Right lung (tissue), 10 donors: ENCODE measurements at places on chromosomes 7 and 10. TPM values are rescaled to one million over a fixed set of nuclear protein-coding genes. Genes with fewer than 3 reads are reported as not detected.

DNA sequence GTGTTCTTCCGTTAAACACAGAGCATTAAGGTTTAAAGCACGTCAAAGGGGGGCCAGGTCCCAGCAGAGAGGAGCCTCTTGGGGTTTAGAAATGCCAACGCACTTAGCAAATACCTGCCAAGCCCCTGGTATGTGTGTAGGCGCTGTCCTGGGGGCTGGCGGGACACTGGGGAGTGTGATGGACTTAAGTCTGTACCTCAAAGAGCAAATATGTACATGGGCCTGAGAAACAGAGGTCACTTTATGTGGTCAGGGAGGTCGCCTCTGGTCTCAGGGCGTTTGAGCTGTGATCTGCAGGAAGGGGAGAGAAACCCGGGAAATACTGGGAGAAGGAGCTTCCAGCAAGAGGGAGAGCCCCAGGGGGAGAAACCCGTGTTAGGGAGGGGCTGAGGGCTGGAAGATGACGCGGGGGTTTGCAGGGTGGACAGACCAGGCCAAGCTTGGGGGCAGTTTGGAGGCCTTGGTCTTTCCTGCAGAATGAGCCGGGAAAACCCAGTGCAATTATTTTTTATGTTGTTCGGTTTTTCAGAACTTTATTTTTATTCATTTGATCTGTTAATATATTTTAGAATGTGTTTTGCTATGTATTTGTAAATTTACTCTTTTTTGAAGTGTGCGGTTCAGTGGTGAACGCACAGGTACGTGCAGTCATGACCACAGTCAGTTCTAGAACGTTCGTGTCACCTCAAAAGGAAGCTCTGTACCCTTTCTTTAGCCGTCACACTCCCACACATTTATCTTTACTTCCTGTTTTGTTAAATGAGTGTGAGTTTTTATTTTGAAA lies 441.4 kb upstream of the FOXK1 start:
- no peak for DNase-seq

The ADAP1 gene
- polyA plus RNA-seq, result 4.5 TPM

GRCh38 chr10:64369885-64370773 lies 848.9 kb downstream of the REEP3 start:
- no peak for DNase-seq

DNA sequence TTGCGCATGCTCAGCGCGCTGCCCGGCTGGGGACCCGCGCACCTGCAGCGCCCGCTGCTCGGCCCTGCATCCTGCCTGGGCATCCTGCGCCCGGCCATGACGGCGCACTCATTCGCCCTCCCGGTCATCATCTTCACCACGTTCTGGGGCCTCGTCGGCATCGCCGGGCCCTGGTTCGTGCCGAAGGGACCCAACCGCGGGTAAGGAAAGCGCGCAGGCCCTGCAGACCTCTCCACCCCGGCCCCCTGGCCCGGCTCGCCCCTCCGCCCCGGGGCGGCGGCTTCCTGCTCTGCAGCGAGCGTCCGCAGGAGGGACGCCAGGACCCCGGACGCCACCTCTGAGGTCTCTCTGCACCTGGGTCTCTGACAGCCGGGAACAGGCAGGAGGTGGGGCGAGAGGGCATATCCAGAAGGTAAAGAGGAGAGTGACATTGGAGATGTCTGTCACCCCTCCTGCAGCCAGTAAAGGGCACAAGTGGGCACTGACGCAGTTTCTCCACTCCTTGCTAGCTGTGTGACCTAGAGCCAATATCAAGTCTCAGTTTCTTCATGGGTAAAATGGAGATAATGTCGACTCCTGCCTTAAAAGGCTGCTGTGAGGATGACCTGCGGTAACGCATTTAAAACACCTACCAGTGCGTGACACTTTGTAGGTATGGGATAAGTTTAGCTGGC lies 338 bp downstream of the ATP6V0E2 start:
- DNase-seq, result no peak

The GSTO2 gene
- 21.9 TPM for polyA plus RNA-seq

DNA sequence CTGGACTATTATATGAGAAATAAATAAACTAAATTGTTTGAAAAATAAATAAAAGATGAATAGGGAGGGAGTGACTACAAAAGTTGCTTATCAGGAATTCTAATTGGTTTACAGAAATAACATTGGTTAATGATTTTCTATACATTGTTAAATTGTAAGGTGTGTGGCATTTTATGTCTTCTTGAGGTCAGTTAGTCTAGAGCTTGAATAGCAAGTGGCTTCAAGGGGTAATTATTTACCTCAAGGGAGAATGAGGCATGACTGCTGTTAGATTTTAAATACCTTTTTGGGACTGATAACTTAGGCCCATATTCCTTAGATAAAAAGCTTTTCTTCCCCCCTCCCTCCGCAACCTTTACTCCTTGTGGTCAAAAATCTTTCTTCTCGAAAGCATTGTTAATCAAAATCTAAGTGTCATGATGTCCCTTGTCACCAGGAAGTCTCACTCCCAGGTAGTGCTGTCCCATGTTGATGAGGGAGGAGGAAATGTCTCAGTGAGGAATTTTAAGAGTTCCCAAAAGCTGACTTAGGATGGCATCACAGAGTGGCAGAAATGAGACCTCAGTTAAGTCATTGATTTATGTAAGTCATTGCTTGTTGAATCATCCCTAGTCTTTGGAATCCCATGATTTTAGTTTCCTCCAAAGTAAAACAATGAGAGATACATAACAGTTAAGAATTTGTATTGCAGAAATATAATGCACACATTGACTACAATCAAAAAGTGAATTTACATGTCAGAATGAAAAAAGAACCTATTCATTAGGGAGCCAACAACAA lies 71.5 kb downstream of the MAPK8 start:
- no peak for DNase-seq

GRCh38 chr10:46227936-46228562 lies 58.7 kb upstream of the ANTXRL start:
- no peak for DNase-seq

The CPED1 gene
- polyA plus RNA-seq, result 11.1 TPM

GRCh38 chr10:71440506-71441035 lies 43.9 kb downstream of the CDH23 start:
- no peak for DNase-seq

DNA sequence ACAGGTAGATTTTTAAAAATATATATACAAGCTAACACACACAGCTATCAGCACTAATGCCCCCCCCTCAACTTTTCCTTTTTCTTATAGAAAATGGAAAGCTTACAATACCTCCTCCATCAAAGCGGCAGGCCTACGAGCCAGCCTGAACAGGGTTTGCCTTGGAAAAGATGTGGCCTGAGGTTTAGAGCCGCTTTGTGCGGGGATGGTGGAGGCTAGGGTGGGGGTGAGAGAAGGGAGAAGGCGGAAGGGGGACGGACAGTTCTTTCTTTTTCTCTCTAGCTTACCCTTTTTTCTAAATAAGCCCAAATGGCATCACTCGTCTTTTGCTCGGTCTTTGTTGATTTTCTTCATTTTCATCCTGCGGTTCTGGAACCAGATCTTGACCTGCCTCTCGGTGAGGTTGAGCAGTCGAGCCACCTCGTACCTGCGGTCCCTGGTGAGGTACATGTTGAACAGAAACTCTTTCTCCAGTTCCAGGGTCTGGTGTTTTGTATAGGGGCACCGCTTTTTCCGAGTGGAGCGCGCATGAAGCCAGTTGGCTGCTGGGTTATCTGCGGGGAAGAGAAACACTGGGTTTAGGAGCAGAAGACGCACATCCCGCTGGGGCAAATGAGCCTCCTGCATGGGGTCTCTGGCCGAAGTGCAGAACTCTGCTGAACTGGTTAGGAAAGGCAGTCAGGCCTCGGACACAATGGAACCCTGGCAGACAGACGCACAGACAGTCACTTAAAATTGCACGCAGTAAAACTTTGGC lies 1.9 kb downstream of the HOXA9 start:
- DNase-seq, result no peak

GRCh38 chr10:637771-638195 lies 51.7 kb downstream of the DIP2C start:
- no peak for DNase-seq

GRCh38 chr7:152459724-152460251 lies 24.0 kb upstream of the KMT2C start:
- no peak for DNase-seq

- no peak for DNase-seq
Observed at GRCh38 chr10:71184421-71184820, 27.9 kb upstream of the UNC5B start.

The GSAP gene
- 26.0 TPM for polyA plus RNA-seq

DNA sequence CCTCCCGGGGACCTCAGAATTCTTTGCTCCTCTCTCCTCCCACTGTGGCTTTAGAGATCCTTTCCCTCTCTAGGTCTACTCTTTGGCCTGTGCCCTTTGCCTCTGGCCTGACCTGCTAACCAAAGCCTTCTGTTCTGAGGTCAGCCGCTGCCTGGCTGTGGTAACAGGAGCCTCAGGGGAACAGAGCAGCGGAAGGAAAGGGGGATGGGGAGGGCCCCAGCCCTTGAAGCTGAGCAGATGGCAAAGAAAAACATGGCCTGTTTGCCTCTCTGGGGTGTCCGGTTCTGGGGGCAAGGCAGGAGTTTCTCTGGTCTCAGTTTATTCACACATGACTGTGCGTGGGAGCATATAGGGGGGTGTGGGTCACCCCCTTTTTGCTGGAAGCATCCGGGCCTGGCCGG lies 28.2 kb downstream of the COL26A1 start:
- DNase-seq, result no peak
